ENCODE measurements at places on chromosomes 7 and 10.

GRCh38 chr10:44863344-44864047 lies 47.6 kb upstream of the TMEM72 start:
- no peaks in the 10 kb centered on the region for H3K27me3 ChIP-seq
- no peaks in the 10 kb centered on the region for H3K36me3 ChIP-seq
- no peak overlapping the region for H3K27ac ChIP-seq
- H3K4me3 ChIP-seq = no peak overlapping the region

- H3K4me1 ChIP-seq = no peaks in the 10 kb centered on the region
- no peak for DNase-seq
- H3K36me3 ChIP-seq = no peaks in the 10 kb centered on the region
- H3K4me3 ChIP-seq = no peak overlapping the region
- H3K27ac ChIP-seq = no peak overlapping the region
- H3K27me3 ChIP-seq = no peaks in the 10 kb centered on the region
Measured at GRCh38 chr7:6096581-6096980, 65.4 kb downstream of the ANKRD61 start.

DNA sequence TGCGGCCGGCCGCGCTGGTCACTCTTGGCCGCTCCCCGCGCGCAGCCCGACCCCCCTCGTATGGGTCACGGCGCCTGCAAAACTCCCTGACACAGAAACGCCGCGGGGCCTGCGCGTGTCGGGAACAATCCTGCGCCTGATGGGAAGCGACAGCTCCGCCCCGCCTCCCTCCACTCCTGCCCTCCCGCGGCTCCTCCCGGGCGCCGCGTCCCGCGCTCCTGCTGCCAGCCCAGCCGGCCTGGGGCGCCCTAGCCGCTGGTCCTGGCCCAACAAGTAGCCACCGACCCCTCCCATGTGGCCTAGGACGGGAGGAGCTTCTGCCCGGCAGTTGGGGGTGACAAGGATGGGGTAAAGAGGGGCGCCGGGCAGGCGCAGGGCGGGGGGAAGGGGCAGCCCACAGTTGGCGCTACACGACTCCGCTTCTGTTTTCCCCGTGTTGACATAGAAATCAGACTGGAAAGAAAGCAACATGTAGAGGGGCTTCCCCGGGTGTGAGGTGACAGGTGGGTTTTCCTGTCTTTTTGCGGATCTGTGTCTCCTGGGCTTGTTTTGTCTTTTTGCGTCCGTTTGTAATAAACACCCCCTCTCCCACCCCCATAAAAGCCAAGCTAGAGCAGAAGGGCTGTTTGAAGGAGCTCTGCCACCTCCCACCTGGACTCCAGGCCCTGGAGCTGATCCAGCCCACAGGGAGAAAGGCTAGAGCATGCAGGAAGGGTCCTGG lies 35.1 kb upstream of the PAX2 start:
- H3K4me1 ChIP-seq = no peaks in the 10 kb centered on the region
- no peak for DNase-seq
- H3K4me3 ChIP-seq = no peak overlapping the region
- no peaks in the 10 kb centered on the region for H3K36me3 ChIP-seq

- peaks cover 14% of the 10 kb centered on the region for H3K4me1 ChIP-seq
- no peak for DNase-seq
- H3K27me3 ChIP-seq = no peaks in the 10 kb centered on the region
- H3K27ac ChIP-seq = peak overlapping the region; percentile 100
Measured at GRCh38 chr10:3775696-3776551, 9.1 kb downstream of the KLF6 start.

DNA sequence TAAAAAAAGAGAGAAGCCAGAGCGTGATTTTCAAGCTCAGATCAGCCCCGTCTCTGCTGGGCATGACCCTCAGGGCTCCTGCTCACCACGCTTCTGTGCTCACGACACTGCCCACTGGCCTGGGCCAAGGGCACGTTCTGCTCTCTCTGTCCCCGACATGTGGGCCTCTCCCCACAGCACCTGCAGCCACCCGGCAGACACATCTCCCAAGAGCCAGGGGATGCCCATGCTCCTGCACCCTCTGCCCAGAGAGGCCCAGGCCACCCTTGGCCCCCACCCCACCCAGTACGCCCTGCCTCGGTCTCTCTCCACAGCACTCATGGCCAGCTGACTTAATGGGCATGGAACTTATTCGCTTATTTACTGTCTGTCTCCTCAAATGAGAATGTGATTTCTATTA lies 175.4 kb upstream of the RNF32 start:
- no peak for DNase-seq
- no peaks in the 10 kb centered on the region for H3K27me3 ChIP-seq
- H3K4me1 ChIP-seq = no peaks in the 10 kb centered on the region
- H3K4me3 ChIP-seq = no peak overlapping the region
- no peaks in the 10 kb centered on the region for H3K36me3 ChIP-seq
- H3K27ac ChIP-seq = no peak overlapping the region

DNA sequence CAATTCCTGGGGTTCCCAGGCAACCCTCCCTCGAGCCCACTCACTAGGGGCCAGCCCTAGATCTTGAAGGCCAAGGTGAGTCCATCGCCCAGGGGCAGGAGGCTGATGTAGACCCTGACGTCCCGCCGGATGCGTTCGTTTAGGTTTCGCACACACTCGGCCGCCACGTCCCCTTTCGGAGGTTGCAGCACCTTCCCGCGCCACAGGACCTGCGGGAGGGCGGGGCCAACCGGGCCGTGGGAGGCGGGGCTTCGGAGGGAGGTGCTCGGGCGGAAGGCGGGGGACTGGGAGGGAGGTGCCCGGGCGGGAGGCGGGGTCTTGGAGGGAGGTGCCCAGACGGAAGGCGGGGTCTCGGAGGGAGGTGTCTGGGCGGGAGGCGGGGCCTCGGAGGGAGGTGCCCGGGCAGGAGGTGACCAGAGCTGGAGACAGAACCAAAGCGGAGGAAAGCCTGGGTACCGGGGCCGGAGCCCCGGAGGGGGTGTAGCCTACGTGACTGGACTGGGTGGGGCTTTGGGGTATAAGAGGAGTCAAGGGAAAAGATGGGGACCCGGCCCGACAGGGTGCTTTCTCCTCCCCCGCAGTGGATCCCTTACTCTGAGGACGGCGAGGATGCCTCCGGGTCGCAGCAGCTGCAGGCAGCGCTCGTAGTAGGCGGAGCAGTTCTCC lies 1.6 kb downstream of the COMTD1 start:
- peak overlapping the region; percentile 78 for H3K4me3 ChIP-seq
- peaks cover 5% of the 10 kb centered on the region for H3K36me3 ChIP-seq
- H3K27me3 ChIP-seq = no peaks in the 10 kb centered on the region
- peak; percentile 99 for DNase-seq
- peak overlapping the region; percentile 90 for H3K27ac ChIP-seq

DNA sequence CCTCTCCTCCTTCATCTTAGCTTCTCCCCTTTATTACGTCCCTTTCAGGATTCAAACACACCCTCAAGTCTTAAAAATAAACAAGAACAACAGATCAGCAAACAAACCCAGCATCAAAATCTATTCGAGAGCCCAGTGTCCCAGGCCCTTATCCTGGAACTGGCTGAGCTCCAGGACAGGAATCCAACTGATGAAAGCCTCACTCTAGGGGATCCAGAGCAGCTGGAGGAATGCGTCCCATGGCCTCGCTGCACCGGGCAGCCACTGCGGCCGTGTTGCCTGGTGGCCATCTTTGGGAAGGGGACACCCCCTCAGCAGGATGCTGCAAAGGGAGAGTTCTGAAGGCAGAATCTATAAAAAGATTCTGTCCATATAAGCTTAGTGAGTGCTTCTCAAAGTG lies 156.5 kb upstream of the BMPER start:
- no peaks in the 10 kb centered on the region for H3K27me3 ChIP-seq
- H3K27ac ChIP-seq = no peak overlapping the region
- H3K4me3 ChIP-seq = no peak overlapping the region
- no peaks in the 10 kb centered on the region for H3K4me1 ChIP-seq
- DNase-seq = no peak

DNA sequence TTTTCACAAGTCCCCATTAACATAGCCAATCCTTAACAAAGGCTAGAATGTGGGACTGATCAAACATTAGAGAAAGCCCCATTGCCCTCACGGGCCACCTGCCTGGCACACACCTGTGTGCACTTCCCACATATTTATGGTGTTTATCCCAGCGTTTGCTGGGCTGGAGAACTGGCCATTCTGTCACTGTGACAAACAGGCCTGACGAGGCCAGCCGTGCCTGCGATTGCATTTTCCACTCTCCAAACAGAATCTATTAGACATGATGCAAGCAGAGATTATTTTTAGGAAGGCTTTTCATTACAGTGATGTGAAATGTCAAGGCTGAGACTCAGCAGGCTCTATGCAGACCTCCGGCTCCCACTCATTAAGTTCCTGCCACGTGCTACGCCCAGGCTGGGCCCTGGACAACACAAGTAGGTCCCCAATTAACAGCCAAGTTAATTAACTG lies 20.4 kb downstream of the PTPRN2 start:
- H3K27me3 ChIP-seq = peaks cover 7% of the 10 kb centered on the region
- no peak for DNase-seq
- no peaks in the 10 kb centered on the region for H3K4me1 ChIP-seq
- H3K27ac ChIP-seq = no peak overlapping the region
- no peaks in the 10 kb centered on the region for H3K36me3 ChIP-seq

- no peak for DNase-seq
- H3K27ac ChIP-seq = peak overlapping the region; percentile 15
Measured at GRCh38 chr10:61943674-61944378, 42.3 kb downstream of the ARID5B start.

GRCh38 chr10:119801176-119801575 lies 71.5 kb downstream of the MCMBP start:
- no peak overlapping the region for H3K27ac ChIP-seq
- H3K36me3 ChIP-seq = peaks cover 4% of the 10 kb centered on the region
- no peak for DNase-seq
- no peaks in the 10 kb centered on the region for H3K4me1 ChIP-seq
- H3K4me3 ChIP-seq = no peak overlapping the region
- H3K27me3 ChIP-seq = no peaks in the 10 kb centered on the region

DNA sequence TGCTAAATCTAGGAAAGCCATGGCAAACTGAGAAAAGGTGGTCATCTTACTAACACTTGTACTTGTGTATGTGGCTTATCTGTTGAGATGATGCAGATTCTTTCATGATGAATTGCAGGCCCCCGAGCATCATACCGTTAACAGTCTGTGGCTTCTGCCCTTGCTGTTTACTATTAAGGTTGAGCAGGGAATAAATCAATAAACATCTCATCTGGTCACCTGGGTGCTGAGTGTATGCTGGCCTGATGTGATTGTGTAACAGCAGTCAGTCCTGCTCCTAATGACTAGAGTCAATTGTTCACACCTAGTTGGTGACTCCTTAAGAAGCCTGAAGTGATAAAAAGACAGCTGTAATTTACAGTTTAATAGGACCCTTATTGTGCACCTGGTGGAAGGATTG lies 8.3 kb upstream of the GNAT3 start:
- DNase-seq = no peak
- no peak overlapping the region for H3K27ac ChIP-seq
- no peak overlapping the region for H3K4me3 ChIP-seq
- H3K36me3 ChIP-seq = no peaks in the 10 kb centered on the region

GRCh38 chr10:122624546-122624945 lies 64.0 kb downstream of the DMBT1 start:
- H3K4me1 ChIP-seq = no peaks in the 10 kb centered on the region
- DNase-seq = no peak
- H3K27ac ChIP-seq = no peak overlapping the region
- no peak overlapping the region for H3K4me3 ChIP-seq

GRCh38 chr7:148624735-148625134 lies 34.2 kb downstream of the C7orf33 start:
- no peaks in the 10 kb centered on the region for H3K27me3 ChIP-seq
- H3K27ac ChIP-seq = no peak overlapping the region
- no peaks in the 10 kb centered on the region for H3K4me1 ChIP-seq
- H3K4me3 ChIP-seq = no peak overlapping the region
- H3K36me3 ChIP-seq = no peaks in the 10 kb centered on the region
- DNase-seq = no peak

DNA sequence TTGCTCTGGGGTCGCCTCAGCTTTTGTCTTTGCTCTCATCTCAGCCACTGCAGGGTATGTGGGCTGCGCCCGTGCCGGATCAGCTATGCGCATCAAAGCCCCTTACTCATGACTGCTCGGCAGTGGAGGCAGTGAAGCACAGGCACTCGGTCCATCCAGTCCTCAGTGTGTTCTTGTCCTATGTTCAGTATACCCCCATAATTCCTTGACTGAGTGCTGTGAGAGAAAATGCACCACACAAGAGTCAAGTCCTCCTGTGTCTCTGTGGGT lies 27.4 kb downstream of the EPDR1 start:
- no peaks in the 10 kb centered on the region for H3K4me1 ChIP-seq
- H3K36me3 ChIP-seq = no peaks in the 10 kb centered on the region
- no peak overlapping the region for H3K27ac ChIP-seq
- H3K4me3 ChIP-seq = no peak overlapping the region
- H3K27me3 ChIP-seq = no peaks in the 10 kb centered on the region

DNA sequence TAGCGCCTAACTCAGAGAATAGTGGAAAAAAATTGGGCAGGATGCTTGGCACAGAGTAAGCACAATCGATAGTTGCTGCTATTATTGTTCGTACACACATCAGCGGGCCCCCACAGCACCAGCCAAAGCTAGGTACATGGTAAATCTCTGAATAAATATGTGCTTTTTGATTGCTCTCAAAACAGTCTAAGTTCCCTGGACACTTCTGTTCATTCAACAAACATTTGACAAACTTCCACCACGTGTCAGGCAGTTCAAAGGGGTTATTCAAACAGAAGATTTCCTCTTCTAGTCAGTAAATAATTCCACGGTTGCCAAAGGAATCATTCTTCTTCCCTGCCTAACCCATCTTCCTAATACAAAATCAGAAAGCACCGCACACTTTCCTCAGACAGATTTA lies 150.8 kb downstream of the DGKI start:
- no peaks in the 10 kb centered on the region for H3K27me3 ChIP-seq
- DNase-seq = no peak
- no peaks in the 10 kb centered on the region for H3K4me1 ChIP-seq
- no peak overlapping the region for H3K27ac ChIP-seq

- no peak for DNase-seq
- no peaks in the 10 kb centered on the region for H3K4me1 ChIP-seq
- H3K27ac ChIP-seq = no peak overlapping the region
- no peaks in the 10 kb centered on the region for H3K36me3 ChIP-seq
- no peak overlapping the region for H3K4me3 ChIP-seq
Measured at GRCh38 chr7:147478796-147479195, 1111.8 kb upstream of the C7orf33 start.

DNA sequence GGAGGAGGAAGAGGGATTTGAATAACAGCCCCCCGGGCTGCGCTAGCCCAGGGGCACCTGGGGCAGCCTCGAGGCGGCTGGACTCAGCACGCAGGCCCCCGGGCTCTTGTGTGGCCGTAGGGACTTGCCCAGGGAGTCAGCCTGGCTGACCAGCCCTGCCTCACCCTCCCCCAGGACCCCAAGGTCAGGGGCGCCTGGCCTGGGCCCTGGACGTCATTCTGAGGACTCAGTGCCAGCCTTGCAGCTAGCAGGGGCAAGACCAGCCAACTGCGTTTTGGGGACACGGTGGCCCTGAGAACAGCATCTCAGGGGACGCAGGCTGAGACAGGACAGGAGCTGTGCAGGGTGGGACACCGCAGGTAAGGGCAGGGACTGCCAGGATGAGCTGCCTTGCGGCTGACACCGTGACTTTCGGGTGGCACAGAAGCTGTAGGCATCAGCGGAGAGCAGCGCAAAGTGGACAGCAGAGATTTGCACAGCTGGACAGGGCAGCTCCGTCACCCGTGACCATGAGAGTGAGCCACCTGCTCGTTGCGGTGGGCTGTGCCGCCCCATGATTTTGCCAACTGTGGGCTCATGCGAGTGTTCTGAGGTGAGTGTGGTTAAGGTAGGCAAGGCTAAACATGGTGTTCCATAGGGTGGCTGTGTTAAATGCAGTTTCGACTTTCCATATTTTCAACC lies 48.1 kb upstream of the UBE3C start:
- DNase-seq = no peak
- H3K4me1 ChIP-seq = no peaks in the 10 kb centered on the region
- no peaks in the 10 kb centered on the region for H3K27me3 ChIP-seq
- H3K36me3 ChIP-seq = no peaks in the 10 kb centered on the region
